Stimulated activated CD4-positive, alpha-beta T cell treated with anti-CD3 and anti-CD28 coated beads, Interleukin-1b, Interleukin-23, amount 100 ng/mL, for 24 hours (primary cell): ENCODE measurements at places on chromosomes 5 and 9.

GRCh38 chr9:105392531-105392930, 55.3 kb upstream of the FSD1L start:
- DNase-seq = no peak

GRCh38 chr5:150612405-150612804, 28.1 kb upstream of the SYNPO start:
- DNase-seq = no peak

- no peak for DNase-seq
These were observed 132.6 kb upstream of the PDE4D start for GRCh38 chr5:60026161-60026560.

DNA sequence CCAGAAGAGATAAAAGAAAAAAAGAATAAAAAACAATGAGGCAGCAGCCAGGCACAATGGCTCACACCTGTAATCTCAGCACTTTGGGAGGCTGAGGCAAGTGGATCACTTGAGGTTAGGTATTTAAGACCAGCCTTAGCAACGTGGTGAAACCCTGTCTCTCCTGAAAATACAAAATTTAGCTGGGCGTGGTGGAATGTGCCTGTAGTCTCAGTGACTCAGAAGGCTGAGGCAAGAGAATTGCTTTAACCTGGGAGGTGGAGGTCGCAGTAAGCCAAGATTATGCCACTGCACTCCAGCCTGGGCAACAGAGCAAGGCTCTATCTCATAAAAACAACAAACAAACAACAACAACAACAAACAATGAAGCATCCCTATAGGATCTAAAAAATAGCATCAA, 121.5 kb downstream of the HMHB1 start:
- no peak for DNase-seq

DNA sequence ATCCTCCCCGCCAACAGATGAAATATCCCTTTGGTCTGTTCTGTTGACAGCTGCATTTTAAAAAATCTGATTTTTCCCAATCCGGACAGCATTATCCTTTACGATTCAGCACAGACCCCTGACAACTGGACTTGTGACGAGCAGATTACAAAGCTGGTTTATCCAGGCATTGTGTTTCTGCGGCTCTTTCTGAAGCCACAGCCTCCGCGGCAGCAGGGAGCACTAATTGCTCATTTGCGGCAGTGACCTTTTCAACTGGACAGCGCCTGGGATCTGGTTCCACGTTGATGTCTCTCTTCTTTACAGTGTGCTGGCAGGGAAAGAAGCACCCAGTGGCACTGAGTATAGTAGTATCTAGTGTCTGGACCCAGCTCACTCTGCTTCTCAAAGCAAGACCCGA, 351.2 kb downstream of the ZNF608 start:
- no peak for DNase-seq

DNA sequence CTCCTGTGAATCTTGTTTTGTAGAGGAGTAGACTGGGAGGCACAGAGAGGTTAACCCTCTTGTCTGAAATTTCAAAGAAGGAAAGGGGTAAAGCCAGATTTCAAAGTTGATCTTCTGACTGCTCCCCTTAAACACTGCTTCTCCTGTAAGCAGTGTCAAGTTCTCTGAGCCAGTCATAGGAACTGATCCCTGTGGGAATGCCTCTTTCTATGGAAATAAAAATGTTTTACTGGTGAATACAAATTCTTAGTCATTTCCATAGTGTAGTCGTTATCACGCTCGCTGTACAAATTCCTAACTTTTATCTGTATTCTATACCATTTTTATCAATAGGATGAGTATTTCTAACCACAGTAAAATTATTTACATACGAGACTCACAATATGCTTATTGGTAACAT, 66.3 kb upstream of the PRRC1 start:
- DNase-seq = no peak
